Ovary (tissue), 10 donors: ENCODE measurements at places on chromosomes 7 and 10. TPM values are rescaled to one million over a fixed set of nuclear protein-coding genes. Genes with fewer than 3 reads are reported as not detected.

NEUROD6 gene
- polyA plus RNA-seq, result not detected

CDNF gene
- polyA plus RNA-seq, result 2.9 TPM

CUZD1 gene
- polyA plus RNA-seq, result 0.98 TPM

ZMIZ2 gene
- 36.8 TPM for polyA plus RNA-seq

LDB3 gene
- polyA plus RNA-seq, result 9.0 TPM

TSPAN33 gene
- 9.3 TPM for polyA plus RNA-seq

PLA2G12B gene
- polyA plus RNA-seq, result not detected

MICU1 gene
- polyA plus RNA-seq, result 117 TPM

TUBAL3 gene
- polyA plus RNA-seq, result not detected

TMEM176B gene
- 131 TPM for polyA plus RNA-seq

NRCAM gene
- polyA plus RNA-seq, result 2.3 TPM

LEP gene
- 0.87 TPM for polyA plus RNA-seq

AS3MT gene
- 6.0 TPM for polyA plus RNA-seq

CAV2 gene
- 110 TPM for polyA plus RNA-seq

GALNT17 gene
- 39.0 TPM for polyA plus RNA-seq

PIK3CG gene
- polyA plus RNA-seq, result 4.9 TPM

PRKG1 gene
- polyA plus RNA-seq, result 2.8 TPM

NKX2-3 gene
- 0.12 TPM for polyA plus RNA-seq

ZNF365 gene
- polyA plus RNA-seq, result 0.80 TPM

MPP7 gene
- polyA plus RNA-seq, result 7.5 TPM

NEUROG3 gene
- not detected for polyA plus RNA-seq

ACBD5 gene
- 8.6 TPM for polyA plus RNA-seq

LDB1 gene
- 72.0 TPM for polyA plus RNA-seq

PTPRE gene
- polyA plus RNA-seq, result 2.1 TPM

METTL27 gene
- polyA plus RNA-seq, result 3.0 TPM

KLLN gene
- polyA plus RNA-seq, result 0.22 TPM

PDZD8 gene
- 24.6 TPM for polyA plus RNA-seq

TEX47 gene
- polyA plus RNA-seq, result not detected

AEBP1 gene
- 283 TPM for polyA plus RNA-seq

EGFR gene
- 13.0 TPM for polyA plus RNA-seq

LRRC61 gene
- polyA plus RNA-seq, result 3.0 TPM

AGR2 gene
- 0.07 TPM for polyA plus RNA-seq

ZP3 gene
- 0.75 TPM for polyA plus RNA-seq

CDH23 gene
- polyA plus RNA-seq, result 10.9 TPM

PTPN20 gene
- polyA plus RNA-seq, result 1.5 TPM

MEIG1 gene
- 0.67 TPM for polyA plus RNA-seq

PPP1R9A gene
- 2.4 TPM for polyA plus RNA-seq

GPR26 gene
- polyA plus RNA-seq, result not detected

GCK gene
- 0.48 TPM for polyA plus RNA-seq

ASZ1 gene
- not detected for polyA plus RNA-seq
